ENCODE measurements at places on chromosomes 1 and 21. TPM values are rescaled to one million over a fixed set of nuclear protein-coding genes. Genes with fewer than 3 reads are reported as not detected.

DNA sequence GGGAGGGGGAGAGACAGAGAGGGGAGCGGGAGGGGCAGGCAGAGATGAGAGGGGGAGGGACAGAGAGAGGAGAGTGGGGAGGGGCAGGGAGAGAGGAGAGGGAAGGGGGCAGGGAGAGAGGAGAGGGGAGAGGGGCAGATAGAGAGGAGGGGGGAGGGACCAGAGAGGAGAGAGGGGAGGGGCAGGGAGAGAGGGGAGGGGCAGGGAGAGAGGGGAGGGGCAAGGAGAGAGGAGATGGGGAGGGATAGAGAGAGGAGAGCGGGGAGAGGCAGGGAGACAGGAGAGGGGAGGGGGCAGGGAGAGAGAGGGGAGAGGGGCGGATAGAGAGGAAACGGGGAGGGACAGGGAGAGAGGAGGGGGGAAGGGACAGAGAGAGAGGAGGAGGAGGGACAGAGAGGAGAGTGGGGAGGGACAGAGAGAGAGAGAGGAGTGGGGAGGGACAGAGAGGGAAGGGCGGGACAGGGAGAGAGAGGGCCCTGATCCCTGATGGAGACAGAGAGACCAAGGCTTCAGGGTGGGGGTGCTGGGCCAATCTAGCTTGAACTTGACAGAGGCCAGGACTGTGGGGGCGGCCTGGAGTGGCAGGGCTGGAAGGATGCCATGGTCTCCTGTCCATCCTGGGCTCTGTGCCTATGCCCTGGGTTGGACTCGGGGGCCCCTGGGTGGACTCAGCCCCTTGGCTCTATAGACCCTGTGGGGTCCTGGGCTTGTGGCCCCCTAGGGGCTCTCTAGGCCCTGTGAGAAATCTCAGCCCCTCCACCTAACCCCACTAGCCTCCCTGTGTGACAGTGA, 43.6 kb downstream of the DMRTB1 start:
- no peaks in the 10 kb centered on the region for H3K27me3 ChIP-seq
- DNase-seq, result peak; percentile 22
- H3K4me3 ChIP-seq, result no peak overlapping the region
- H3K4me1 ChIP-seq, result no peaks in the 10 kb centered on the region

DNA sequence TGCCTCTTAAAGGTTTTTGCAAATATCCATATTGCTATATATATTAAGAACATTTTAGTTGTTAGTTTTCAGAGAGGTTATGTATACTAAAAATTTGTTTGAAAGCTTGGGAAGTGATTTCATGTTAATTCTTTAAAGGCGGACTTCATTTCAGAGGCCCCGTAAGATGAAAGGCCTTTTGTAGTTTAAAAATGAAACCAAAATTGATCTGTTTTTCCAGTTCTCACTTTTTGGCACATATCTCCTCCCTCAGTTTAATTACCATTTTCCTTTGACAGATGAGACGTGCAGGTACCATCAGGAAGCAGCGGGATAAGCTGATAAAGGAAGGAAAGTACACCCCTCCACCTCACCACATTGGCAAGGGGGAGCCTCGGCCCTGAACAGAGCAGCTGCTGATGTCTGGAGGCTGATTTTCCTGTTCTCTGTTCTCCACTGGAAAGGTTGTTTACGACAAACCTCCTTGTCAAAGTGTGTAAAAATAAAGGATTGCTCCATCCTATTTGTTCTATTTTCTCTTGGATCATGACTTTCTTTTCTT, 8.0 kb downstream of the NDUFS5 start:
- no peak overlapping the region for H3K4me3 ChIP-seq
- H3K27ac ChIP-seq, result no peak overlapping the region
- H3K4me1 ChIP-seq, result no peaks in the 10 kb centered on the region

- no peaks in the 10 kb centered on the region for H3K4me1 ChIP-seq
- no peaks in the 10 kb centered on the region for H3K36me3 ChIP-seq
- DNase-seq, result no peak
- no peak overlapping the region for H3K4me3 ChIP-seq
- H3K27me3 ChIP-seq, result no peaks in the 10 kb centered on the region
- H3K27ac ChIP-seq, result no peak overlapping the region
Measured at GRCh38 chr1:185654199-185654951, 79.8 kb upstream of the HMCN1 start.

DNA sequence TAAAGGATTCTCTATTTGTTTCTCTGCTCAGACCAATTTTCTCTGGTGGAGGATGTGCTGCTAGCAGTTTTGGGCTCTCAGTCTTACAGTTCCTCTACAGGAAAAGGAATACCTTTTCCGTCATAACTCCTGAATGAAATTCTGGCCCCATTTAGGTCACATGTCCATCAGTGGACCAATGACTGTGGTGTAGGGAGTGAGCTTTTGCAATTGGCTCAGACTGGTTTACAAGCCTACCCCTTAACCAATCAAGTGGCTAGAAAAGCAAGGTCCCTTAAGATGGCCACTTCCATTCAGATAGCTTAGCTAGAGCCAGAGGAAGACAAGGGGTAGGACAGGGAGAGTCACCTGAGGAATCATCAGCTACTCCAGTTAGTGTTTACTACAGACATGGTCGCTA, 16.4 kb upstream of the ZNF281 start:
- H3K27me3 ChIP-seq, result no peaks in the 10 kb centered on the region
- no peak overlapping the region for H3K4me3 ChIP-seq
- DNase-seq, result no peak
- no peaks in the 10 kb centered on the region for H3K4me1 ChIP-seq
- no peaks in the 10 kb centered on the region for H3K36me3 ChIP-seq
- no peak overlapping the region for H3K27ac ChIP-seq

DNA sequence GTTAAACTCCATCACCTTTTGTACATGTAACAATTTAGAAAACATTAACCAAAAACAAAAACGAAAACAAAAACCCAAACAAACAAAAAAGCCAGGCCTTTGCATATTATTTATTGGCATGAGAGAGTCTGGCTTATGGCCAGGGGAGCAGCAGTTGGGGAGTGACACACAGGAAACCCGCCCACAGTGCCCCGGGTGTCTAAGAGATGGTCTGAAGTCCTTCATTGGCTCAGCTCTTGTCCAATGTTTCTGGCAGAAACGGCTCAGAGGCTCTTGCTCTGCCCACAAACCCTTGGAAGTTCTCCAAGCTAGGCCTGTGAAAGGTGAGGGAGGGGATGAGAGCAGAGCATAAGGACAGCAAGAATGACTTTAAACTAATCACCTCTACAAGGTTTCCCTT, 131.5 kb downstream of the CNIH3 start:
- no peak for DNase-seq
- H3K27me3 ChIP-seq, result no peaks in the 10 kb centered on the region
- H3K36me3 ChIP-seq, result no peaks in the 10 kb centered on the region
- H3K4me3 ChIP-seq, result no peak overlapping the region

GRCh38 chr1:46687093-46687659, 15.5 kb downstream of the TEX38 start:
- H3K4me3 ChIP-seq, result no peak overlapping the region
- H3K27me3 ChIP-seq, result no peaks in the 10 kb centered on the region
- H3K36me3 ChIP-seq, result peaks cover 18% of the 10 kb centered on the region
- no peaks in the 10 kb centered on the region for H3K4me1 ChIP-seq

GRCh38 chr1:223653431-223653830, 12.1 kb downstream of the CAPN8 start:
- no peak overlapping the region for H3K27ac ChIP-seq
- no peak for DNase-seq
- H3K4me1 ChIP-seq, result no peaks in the 10 kb centered on the region
- no peak overlapping the region for H3K4me3 ChIP-seq

DNA sequence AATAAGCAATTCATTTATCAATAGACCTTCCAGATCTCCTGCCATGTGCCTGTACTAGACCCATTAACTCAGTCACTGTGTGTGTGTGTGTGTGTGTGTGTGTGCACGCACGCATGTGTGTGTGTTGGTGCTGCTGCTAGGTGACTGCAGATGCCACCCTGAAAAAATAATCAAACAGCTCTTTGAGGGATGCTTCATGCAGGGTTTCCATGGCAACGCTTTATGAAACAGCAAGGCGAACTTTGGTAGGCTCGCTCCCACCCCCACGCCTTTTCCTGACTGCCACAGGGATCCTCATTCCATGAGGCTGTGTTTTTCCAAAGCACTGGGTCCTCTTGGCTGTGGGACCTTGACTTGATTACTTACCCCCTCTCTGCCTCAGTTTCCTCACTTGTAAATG, 94.0 kb downstream of the HMGB4 start:
- H3K4me3 ChIP-seq, result no peak overlapping the region
- no peaks in the 10 kb centered on the region for H3K27me3 ChIP-seq
- no peak overlapping the region for H3K27ac ChIP-seq
- H3K36me3 ChIP-seq, result no peaks in the 10 kb centered on the region

- peaks cover 2% of the 10 kb centered on the region for H3K36me3 ChIP-seq
- no peaks in the 10 kb centered on the region for H3K4me1 ChIP-seq
- H3K27me3 ChIP-seq, result no peaks in the 10 kb centered on the region
Measured at GRCh38 chr1:86750530-86750929, 46.2 kb downstream of the SH3GLB1 start.

GRCh38 chr21:46243325-46243724, 14.8 kb upstream of the LSS start:
- H3K4me3 ChIP-seq, result no peak overlapping the region
- H3K4me1 ChIP-seq, result no peaks in the 10 kb centered on the region
- peak; percentile 59 for DNase-seq
- H3K27ac ChIP-seq, result no peak overlapping the region
- peaks cover 6% of the 10 kb centered on the region for H3K36me3 ChIP-seq
- H3K27me3 ChIP-seq, result no peaks in the 10 kb centered on the region

- H3K36me3 ChIP-seq, result peaks cover 9% of the 10 kb centered on the region
- H3K27me3 ChIP-seq, result no peaks in the 10 kb centered on the region
- H3K4me1 ChIP-seq, result no peaks in the 10 kb centered on the region
- no peak overlapping the region for H3K4me3 ChIP-seq
- H3K27ac ChIP-seq, result no peak overlapping the region
Measured at GRCh38 chr1:17664322-17664721, 90.8 kb upstream of the ACTL8 start.

GRCh38 chr1:186700722-186701121, 20.5 kb upstream of the PTGS2 start:
- H3K36me3 ChIP-seq, result no peaks in the 10 kb centered on the region
- no peak overlapping the region for H3K27ac ChIP-seq
- no peak overlapping the region for H3K4me3 ChIP-seq
- H3K4me1 ChIP-seq, result no peaks in the 10 kb centered on the region
- no peak for DNase-seq
- no peaks in the 10 kb centered on the region for H3K27me3 ChIP-seq

DNA sequence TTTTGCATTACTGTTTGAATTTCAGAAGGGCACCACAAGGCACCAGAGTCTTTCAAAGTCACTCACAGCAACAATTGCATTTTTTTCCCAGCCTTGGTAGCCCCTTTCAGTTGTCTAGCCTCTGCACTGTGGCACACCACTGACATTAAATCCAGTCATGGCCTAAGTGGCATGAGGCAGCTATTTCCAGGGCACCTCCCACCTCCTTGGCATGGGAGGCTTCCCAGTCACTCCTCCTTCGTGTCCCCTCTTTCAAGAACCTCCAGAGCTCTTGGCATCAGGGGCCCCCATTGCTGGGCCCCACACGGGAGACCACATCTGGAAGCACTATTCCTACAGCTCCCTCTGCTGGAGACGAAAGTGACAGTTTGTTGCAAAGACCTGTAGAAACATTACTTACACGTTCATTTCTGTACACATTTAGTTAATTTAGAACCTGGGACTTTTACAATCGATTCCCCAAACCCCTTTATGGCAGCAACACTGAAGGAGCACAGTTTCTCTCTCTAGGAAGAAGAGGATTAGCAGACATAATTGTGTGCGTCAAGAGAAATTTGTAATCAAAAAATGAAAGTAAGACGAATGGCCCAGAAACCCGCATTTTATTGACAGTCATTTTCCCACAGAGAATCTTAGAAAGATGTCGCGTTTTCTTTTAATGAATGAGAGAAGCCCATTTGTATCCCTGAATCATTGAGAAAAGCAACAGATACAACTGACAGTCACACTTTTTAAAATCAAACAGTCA, 5.7 kb upstream of the CHD5 start:
- DNase-seq, result no peak
- no peaks in the 10 kb centered on the region for H3K4me1 ChIP-seq
- no peaks in the 10 kb centered on the region for H3K36me3 ChIP-seq
- no peak overlapping the region for H3K4me3 ChIP-seq
- no peak overlapping the region for H3K27ac ChIP-seq

TOMM40L gene
- total RNA-seq, result 10.0 TPM

SPRR2F gene
- not detected for total RNA-seq

All from aorta (tissue), 5 donors.